Activated naive CD4-positive, alpha-beta T cell treated with anti-CD3 and anti-CD28 coated beads, Interleukin-2, amount 50 U/mL, for 16 hours (primary cell): ENCODE measurements at places on chromosomes 11 and 22.

DNA sequence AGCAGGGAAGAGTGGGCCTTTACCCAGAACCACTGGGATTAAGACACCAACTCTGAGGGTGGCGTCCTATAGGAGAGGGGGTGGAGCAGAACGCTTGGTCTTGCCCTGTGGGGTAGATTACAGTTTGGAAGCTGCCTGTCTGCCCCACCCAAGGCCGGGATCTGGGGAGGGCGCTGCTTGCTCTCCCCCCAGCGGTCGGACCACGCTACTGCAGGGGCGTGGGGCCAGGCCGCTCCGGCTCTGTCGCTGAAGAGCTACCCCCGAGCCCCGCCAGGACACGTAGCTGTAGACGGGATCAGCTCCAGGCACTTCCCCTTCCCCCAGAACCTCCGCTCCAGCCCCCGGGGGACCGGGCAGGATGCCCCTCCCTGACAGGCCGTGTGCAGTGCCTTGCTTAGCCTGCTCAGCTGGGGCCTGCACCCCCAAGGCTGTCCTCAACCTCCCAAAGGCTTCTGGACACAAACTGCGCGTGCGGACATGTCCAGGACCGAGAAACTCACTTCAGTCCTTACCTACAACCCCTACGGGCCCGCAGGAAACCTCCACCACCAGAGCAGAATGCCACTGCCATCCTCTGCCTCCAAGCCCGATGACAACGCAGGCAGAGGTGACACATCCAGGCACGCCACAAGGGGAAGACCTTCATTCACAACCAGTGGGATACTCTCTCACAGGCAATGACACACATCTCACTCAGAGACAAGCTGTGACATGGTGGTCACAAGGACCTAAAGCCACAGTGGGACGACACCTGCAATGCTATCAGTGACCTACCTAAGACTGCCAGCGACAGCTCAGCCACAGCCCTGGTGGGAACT, 3.6 kb downstream of the AHNAK start:
- peak; percentile 75 for DNase-seq

DNA sequence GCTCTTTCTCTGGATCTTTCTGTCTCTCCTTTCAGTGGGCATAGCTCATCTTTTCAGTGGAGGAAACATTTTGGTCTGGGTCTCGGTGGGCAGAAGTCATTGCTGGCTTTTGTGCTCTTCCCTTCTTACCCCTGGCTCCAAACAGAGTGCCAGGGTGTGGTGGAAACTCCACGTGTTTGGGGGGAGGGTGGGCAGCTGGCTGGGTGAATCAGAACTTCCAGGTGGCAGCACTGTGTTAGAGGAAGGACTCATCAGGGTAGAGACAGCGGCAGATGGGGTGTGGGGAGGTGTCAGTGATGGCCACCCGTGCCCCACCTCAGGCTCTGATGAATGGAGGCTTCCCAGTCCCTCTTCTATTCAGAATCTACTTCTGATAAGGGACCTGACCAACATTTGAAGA, 114.0 kb downstream of the GRIK4 start:
- no peak for DNase-seq

DNA sequence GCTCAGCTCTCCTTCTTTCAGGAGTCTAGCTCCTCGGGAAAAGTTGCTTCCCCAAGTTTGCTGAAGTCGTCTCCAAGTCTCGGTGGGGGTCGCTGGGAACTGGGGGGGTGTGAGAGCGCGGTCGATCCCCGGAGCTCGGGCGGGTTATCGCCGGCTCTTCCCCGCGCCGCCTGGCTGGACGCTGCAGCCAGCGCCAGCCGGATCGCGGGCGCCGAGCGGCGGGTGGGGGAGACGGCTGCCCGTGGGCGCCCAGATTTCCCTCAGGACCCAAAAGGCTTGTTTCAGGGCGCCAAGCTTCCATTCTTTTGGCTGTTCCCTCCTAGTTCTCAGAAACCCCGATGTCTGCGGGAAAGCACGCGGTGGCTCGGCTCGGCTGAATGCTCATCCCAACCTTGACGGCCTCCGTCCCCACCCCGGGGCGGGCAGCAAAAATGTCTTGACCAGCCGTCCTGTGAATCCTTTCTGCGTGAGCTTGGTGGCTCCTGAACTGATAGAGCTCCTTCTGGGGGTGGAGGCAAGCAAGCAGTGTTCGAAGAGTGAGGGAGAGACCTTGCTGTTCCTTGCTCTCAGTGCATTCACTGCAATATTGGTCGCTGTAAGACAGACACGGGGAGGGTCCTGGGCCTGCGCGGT, 1.7 kb downstream of the ZBTB16 start:
- DNase-seq, result no peak

- DNase-seq, result peak; percentile 53
Measured at GRCh38 chr22:20569059-20570058, 61.9 kb downstream of the MED15 start.

GRCh38 chr11:90468923-90469322, 246.1 kb upstream of the CHORDC1 start:
- no peak for DNase-seq

- no peak for DNase-seq
Measured at GRCh38 chr22:22155146-22155545, 89.4 kb upstream of the VPREB1 start.

DNA sequence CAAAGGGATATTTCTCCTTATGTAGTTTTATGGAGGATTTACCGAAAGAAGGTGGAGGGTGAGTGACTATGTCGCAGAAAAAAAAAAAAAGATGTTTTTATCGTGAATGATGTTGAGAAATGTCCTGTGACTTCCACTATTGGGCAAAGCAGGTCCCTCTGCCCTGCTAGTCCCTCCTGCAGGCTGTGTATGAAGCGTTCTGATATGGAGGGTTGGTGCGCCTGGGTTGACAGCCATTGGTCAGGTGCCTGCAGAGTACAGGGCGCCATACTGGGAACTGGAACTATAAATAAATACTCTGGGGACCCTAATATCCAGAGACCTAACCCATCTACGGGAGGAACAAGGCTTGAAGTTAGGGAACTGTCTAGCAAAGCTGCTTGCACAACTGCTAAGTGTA, 1.5 kb downstream of the IL17RA start:
- peak; percentile 37 for DNase-seq

DNA sequence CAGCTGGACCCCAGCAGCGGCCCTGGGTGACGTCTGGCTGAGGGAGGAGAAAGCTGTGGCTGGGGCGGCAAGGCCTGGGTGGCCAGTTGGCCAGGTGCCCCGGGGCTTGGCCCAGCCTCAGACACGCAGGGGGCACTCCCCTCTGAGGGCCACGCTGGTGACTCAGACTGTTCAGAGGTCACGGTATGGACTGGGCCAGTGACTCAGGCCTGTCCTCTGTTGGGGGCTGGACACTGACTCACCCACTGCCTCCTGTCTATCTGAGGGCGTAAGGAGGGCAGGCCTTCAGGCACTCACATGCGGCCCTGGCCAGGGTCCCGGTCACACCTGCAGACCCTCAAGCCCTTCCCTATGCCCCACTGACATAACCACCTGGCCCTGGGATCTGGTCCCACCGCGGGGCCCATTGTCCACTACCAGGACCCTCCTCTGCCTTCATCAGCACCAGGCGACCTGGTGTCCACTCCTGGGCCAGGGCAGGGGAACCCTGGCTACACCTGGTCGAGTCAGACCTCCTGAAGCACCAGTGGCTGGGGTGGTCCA, 3.7 kb upstream of the MUC5AC start:
- DNase-seq, result no peak

- no peak for DNase-seq
Measured at GRCh38 chr11:117876341-117877119, at the start of gene FXYD6. FXYD6 (minus strand) TSS chr11:117876658; CDS start chr11:117842776, 33,882 bp downstream.

- no peak for DNase-seq
Measured at GRCh38 chr22:46607483-46608114, 12.6 kb upstream of the GRAMD4 start.

DNA sequence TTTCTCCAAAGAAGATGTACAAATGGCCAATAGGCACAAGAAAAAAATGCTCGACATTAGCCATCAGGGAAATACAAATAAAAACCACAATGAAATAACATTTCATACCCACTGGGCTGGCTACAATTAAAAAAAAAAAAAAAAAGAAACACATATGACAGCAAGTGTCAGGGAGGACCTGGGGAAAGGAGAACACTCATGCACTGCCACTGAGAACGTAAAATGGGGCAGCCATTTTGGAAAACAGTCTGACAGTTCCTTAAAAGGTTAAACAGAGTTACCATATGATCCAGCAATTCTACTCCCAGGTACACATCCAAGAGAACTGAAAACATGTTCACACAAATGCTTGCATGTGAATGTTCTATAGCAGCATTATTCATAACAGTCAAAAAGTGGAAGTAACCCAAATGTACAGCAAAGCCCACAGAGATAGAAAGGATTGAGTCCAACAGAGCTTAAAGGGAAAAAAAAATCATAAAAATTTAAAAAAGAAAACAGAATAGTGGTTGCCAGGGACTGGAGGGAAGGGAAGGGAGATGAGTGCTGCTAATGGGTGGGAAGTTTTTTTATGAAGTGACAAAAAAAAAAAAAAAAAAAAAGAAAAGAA, 48.4 kb upstream of the CYP2D6 start:
- DNase-seq, result no peak

DNA sequence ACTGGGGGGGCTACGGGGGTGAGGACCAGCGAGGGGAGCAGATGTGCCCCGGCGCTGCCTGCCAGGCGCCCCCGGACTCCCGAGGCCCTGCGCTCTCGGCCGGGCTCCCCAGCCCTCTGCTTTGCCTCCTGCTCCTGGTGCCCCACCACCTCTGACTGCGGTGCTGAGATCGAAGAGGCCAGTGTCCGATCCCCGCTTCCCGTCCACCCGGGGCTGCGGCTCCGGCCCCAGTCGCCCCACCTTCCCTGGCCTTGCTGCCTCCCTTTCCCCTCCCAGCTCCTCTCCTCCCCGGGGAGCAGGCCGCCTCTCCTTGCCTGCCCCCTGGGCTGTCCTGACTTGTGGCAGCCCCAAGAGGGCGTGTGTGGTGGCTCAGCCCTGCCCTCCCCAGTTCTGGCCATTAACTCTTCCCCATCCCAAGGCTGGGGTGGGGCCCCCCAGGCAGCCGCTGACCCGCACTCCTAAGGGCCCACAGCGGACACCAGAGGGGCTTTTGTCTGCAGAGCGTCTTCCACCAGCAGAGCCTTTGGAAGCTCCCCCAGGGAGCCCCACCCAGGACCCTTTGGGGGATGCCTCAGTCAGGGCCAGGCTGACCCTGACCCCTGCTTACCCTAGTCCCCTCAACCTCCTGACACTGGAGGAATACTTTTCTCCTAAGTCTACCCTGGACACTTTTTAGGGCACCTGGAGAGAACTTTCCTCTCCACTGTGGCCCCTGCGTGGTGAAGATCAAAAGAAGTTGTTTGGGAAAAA, 16.6 kb downstream of the RTN4RL2 start:
- DNase-seq, result peak; percentile 44

DNA sequence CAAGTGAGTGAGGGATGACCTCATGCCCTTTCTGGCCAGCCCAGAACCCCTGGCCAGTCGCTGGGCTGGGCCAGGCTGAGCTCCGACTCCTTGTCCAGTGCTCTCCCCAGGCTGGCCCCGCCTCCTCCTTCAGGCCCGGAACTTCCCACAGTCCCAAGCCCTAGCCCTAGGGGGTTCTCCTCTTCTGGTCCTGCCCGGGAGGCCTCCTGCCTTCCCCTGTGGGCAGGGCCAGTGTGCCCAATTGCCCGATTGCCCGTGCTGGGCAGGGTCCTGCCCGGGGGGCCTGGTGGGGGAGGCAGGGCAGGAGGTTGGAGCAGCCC, 4.2 kb downstream of the TCIRG1 start:
- no peak for DNase-seq

- DNase-seq, result no peak
Measured at GRCh38 chr11:130519128-130519932, 70.9 kb downstream of the ADAMTS15 start.

DNA sequence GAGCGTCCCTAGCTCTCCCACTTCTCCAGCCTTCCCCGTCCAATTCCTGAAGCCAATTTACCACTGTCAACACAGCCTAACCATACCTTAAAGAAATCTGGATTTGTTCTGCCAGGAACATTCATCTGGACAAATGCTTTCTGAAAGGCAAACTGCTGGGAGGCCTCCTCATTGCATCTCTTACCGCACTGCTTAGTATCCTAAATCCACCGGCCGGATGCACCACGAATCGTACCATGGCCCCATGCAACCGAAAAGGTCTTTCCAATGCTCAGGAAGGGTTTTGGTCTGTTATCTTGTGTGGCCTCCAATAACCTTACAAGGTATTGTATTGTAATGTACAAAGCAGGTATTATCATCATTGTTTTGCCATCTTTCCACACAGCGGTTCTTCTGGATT, 57.6 kb downstream of the MYH9 start:
- DNase-seq, result no peak

- no peak for DNase-seq
Measured at GRCh38 chr11:43975629-43976028, 33.2 kb downstream of the C11orf96 start.

DNA sequence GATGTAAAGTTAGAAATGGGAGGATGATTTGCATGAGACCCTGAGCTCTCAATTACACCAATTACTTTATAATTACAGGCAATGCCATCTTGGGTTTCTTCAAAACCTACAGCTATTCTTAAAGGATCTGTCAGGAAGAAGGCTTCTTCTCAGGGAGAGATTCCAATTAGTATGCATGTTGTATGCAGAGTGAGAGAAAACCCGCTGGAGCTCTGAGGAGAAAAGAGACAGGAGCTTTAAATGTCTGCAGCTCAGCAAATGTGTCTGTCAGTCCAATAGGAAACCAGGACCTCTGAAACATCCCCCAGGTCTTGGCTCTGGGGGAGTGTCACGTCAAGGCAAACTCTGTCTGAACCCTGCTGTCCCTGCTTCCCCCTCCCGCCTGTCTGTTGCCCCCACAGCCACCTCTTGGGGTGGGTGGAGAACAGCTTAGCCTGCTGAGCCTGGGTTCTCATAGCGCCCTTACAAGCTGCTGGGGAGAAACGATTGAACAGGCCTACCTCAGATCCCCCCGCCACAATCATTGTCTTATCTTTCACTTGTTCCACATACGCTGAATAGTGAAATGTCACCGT, 140.2 kb downstream of the SPATA19 start:
- DNase-seq, result no peak

GRCh38 chr11:115626414-115626813, 122.2 kb upstream of the CADM1 start:
- DNase-seq, result no peak
